ENCODE measurements at places on chromosomes 3 and 15.

- no peak for DNase-seq
Observed at GRCh38 chr3:183031826-183032225, 51.5 kb upstream of the DCUN1D1 start.

DNA sequence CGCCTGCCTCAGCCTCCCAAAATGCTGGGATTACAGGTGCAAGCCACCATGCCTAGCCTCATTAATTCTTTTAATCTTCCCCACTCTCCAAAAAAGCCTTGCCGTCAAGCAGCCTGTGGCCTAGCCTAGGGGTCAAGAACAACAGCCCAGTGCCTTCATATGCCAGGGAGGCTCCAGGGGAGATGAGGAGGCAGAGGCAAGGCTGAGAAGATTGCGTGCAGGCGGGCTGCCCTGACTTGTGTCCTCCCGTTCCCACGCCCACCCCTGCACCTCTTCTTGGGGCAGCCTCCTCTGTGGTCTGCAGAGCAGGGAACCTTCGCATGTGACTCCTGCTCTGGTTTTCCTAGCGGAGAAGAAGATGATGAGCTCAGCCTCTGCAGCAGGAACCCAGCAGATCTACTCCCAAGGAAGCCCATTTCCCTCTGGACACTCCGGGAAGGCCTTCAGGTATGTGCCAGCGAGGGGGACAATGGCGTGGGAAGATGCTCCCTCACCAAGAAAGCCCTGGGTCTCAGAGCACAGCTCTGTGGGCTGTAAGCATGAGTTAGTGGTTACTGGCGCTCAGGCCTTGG, 118.5 kb upstream of the ABHD17C start:
- no peak for DNase-seq

DNA sequence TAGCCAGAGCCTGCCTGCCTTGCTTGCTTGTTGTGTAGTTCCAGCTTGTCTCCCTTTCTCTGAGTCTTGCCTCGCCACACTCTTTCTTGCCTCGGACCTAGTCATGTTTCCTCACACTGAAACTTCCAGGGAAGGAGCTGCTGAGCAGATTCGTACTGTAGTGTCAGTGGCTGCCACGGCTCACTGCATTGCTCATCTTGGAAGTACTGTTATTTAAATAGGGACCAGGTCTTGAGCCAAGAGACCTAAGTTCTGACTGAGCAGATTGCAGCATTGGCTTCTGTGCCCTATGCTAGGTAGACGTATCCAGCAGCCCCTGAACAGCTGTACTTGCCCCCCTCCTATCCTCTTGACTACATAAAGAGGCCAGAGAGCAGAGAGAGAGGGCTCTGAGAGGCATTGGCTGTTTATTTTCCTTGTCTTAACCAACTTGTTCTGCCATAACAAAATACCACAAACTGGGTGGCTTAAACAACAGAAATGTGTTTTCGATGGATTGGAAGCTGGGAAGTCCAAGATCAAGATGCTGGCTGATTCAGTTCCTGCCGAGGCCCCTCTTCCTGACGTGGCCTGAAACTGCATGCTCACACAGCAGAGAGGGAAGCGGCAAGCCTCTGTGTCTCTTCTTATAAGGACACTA, 5.8 kb upstream of the RARRES1 start:
- no peak for DNase-seq

DNA sequence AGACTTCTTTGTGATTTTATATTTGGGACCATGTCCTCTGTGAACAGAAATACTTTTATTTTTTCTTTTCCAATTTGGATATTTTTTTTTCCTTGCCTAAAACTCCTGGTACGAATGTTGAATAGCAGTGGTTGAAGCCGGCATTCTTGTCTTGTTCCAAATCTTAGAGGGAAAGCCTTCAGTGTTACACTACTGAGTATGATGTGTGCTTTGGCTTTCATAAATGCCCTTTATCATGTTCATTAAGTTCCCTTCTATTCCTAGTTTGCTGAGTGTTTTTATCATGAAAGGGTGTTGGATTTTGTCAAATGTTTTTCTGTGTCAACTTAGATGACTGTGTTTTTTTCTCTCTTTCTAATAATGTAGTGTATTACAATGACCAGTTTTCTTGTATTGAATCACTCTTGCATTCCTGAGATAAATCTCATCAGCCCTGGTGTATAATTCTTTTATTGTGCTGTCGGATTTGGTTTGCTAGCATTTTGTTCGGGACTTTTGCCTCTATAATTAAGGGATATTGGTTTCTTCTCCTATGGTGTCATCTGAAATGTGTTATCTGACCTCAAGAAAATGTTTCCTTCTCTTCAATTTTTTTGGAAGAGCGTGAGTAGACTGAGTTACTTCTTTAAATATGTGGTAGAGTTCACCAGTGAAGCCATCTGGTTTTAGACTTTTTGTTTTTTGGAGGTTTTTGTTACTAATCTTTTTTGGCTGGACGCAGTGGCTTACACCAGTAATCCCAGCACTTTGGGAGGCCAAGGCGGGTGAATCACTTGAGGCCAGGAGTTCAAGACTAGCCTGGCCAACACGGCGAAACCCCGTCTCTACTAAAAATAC, 33.3 kb downstream of the MAP1A start:
- no peak for DNase-seq

DNA sequence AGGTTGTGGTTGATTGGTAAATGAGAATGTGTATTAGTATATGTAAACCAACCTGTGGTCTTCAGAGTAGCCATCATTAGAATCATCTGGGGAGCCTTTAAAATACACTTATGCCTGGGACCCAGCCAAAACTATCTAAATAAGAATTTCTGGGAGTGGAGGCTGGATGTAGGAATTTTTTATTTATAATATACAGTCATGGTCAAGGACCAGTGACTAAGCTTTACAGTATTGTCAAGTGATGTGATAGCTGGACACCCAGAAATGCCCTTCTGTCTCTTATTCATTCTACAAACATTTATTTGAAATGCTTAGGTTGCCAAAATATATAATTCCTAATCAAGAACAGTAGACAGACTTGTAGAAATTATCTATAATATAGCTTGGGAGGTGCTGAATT, 132.2 kb downstream of the MBNL1 start:
- no peak for DNase-seq

All from NCI-H748 treated with DMSO at 0.1 percent for 48 hours (cell line).